ENCODE measurements at places on chromosomes 13 and 19.
A peak's percentile ranks its signal among the peaks of the same experiment; 100 is the strongest.

- DNase-seq, result peak; percentile 62
These were observed 11.8 kb upstream of the SHD start for GRCh38 chr19:4267101-4267900.

GRCh38 chr13:114106991-114107685 is 25.3 kb downstream of the RASA3 start:
- no peak for DNase-seq

DNA sequence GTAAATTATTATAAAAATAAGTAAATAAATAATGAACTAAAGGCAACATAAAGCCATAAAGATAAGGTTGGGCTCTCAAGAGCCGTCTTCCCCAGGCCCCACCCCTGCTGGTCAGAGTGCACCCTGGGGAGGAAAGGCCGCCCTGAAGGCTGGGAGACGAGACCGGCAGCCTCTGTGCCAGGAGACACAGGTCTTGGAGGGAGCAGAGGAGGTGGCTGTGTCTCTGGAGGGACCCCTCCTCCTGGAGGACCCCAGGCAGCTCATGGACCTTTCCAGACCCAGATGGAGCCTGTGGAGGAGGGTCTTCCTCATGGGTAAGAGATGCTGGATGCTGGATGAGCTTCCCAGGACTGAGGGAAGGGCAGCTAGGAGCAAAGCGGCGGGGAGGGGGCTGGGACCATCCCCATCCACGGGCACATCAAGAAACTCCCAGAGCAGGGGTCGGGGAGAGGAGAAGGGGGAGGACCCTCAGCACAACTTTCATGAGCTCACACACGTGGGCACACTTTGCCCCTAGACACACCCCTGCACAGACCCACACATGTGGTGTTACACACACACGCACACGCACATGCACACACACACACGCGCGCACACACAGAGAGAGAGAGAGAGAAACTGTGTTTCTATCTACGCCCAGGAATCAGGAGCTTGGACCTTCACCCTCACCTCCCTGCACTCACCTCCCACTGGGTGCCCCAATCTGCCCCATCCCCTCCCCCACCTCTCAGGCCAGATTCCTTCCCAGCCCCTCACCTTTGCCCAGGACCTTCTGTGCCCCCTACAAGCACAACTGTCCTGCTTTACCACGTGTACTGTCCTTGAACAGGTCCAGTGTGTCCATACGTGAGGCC is at the start of gene CEACAM18:
Gene CEACAM18, plus strand, starts transcription at position 159 of the 854 bp plus-strand sequence.
- no peak for DNase-seq

DNA sequence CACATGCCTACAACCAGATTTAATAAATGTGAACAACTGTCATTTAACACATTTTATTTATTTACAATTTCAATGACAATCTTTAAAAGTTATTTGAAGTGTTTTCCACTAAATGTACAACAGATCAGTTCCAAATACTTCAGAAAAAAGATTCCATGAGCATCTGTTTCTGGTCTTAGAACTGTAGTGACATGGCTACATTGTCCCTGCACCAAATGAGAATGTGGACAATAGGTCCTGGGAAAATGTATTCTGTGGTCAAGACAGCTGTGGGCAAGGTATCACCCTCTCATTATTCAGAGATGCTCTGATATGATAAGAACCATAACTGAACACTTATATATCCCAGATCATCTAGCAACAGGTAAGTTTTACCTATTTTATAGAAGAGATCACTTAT is 43.7 kb downstream of the ELF1 start:
- DNase-seq, result peak; percentile 13

DNA sequence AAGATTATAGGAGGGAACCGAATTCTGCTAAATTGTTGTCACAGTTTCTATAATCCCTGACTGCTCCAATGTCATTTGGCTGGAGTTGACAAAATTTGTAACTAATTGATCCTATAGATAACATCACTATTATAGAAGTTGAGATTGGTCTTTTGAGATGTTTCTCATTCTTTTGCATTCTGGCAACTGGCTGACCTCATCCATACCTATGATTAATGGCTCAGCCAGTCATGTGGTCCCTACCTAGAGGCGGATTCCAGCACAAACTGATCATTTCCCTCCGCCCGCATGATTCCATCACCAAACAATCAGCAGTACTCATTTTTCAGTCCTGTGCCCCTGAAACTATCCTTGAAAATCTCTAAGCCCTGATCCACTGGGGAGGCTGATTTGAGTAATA is 4.2 kb downstream of the PSG2 start:
- no peak for DNase-seq

- no peak for DNase-seq
These were observed 62.4 kb downstream of the MBD3L2B start for GRCh38 chr19:6958791-6959190.

DNA sequence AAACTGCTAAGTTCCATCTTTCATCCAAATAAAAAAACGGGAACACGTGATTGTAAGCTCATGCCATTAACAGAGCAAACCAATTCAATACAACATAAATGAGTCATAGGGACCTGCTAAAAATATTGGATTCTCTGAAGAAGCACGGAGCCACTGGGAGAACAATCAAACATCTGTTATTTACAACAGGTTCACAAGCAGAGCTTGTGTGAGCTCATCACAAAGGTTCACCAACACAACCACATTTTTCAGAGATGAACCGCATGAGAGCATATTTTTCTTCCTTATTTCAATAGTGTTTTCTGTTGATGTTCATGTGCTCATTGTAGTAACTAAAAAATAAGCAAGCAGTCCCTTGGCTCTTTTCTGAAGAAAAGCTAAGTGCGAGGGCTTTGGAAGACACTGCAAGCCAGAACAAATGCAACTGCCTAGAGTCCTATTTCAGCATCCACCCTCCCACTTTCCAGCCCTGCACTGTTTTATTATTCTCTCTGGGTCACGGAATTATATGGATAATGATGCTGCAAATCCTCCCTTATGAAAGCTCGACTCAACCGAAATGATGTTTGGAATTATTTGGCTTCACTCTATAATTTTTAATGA is 545.8 kb downstream of the LIG4 start:
- DNase-seq, result peak; percentile 56

GRCh38 chr13:20049558-20050473 is 91.3 kb downstream of the ZMYM2 start:
- DNase-seq, result no peak

DNA sequence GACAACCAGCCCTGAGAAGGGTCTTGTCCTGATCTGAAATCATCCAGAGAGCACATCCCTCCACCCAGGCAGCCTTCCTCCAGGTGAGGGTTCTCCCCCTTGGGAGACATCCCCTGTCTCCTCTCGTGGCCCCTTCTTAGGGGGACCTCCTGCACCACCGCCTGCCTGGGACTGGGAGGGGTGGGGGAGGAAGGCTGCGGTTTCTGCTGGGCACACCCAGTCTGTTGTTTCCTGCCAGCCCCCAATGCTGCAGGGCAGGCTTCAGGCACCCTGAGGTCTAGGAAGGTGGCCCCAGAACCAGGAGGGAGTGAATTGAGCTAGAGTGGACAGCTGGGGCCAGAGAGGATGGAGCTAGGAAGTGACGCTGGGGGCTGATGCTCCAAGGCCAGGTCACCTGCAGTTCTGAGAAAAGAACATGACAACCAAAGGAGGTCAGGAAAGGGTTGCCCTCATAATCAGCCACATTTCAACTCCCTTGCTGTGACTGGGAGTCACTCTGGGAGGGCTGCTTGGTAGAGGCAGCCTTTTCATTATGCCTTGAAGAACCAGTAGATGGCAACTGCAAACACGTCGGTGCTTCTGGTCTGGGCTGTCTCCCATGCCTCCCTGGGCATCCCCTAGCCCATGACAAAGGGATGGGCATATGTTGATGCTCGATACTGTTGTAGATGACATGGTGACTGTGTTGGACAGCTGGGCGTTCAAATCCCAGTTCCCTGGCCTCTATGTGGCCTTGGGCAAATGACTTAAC is 1.4 kb downstream of the ARHGEF18 start:
- no peak for DNase-seq

GRCh38 chr13:25860265-25860664 is 191.6 kb downstream of the SHISA2 start:
- peak; percentile 42 for DNase-seq

- no peak for DNase-seq
These were observed 526 bp upstream of the DMWD start for GRCh38 chr19:45793178-45793564.

- DNase-seq, result no peak
These were observed 2.7 kb downstream of the LILRB5 start for GRCh38 chr19:54254195-54254906.

DNA sequence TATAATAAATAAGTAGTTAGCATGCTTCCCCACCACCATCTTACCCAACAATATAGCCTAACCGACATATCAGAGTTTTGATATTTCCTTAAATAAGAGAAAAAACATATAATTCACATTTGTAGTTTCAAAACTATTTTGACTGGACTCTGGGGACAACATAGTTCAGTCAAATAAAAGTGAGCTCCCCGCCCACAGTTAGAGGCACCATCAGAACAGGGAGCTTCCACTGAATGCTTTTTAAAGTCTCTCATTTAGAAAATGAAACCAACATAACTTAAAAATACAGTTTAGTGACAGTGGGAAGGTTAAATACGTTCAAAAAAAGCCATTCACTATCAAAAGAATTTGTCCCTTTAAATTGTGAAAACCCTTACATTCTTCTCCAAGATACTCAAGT is 92.8 kb downstream of the EPSTI1 start:
- no peak for DNase-seq

GRCh38 chr19:31586282-31586681 is 237.0 kb upstream of the TSHZ3 start:
- no peak for DNase-seq

All from DMS53 (cell line).